ENCODE measurements at places on chromosomes 4 and X.

- DNase-seq = no peak
Measured at GRCh38 chrX:9301836-9302235, 163.0 kb upstream of the TBL1X start.

DNA sequence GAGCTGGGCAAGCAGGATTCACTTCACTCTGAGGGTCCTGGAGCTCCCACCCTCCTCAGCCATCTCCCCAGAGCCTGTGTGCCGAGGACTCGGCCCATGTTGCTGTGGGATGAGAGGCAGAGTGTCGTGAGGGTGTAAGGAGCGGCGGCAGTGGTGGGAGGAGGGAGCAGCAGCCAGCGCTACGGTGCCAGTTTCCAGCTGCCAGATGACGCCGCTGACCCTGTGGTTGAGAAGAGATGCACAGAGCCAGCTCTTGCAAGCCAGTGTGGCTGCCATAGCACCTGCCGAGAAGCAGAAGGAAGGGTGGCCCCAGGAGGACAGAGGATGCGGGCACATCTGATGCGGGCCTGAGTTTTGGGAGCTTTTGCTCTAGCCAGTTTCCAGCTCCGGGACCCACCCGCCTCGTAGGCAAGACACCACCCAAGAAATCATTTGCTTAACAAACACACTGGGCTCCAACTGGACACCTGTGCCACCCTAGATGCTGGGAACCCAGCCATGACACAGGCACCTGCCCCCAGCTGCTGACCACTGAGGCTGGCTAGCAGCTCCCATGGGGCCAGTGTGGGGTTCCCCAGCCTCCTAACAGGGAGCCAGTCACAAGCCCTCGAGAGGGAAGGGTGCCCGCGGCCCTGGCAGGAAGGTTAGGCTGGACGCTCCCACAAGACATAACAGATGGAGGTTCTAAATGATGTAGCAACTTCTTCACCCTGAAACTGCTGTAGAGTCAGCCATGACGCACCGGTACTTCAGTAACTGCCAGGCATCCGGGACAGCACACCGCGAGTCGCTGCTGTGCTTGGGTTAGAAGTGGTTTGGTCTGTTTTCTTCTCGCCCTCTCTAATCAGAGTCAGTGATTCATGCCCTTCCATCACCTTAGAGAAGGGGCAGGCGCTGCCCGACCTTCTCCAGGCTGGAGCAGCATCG lies 8.9 kb downstream of the MSANTD1 start:
- DNase-seq = no peak

DNA sequence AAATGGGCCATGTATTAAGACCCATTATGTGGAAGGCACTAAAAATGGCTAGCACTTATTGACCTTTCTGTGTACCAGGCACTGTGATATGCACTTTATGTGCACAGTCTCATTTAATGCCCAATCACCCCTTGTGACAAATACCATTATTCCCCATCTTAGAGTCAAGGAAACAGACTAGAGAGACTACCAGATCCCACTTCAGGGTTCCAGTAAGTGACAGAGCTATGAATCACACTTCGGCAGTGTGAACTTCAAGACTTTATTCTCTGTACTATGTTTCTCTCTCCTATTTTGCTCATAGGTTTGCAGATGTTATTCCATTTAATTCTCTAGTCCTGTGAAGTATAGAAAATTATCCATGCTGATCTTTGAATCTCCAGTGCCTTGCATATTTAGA lies 107.0 kb downstream of the NFKB1 start:
- no peak for DNase-seq

- DNase-seq = no peak
Measured at GRCh38 chrX:149871940-149872339, 9.0 kb upstream of the MAGEA8 start.

GRCh38 chrX:19670321-19670750 lies 155.0 kb upstream of the MAP3K15 start:
- DNase-seq = no peak

DNA sequence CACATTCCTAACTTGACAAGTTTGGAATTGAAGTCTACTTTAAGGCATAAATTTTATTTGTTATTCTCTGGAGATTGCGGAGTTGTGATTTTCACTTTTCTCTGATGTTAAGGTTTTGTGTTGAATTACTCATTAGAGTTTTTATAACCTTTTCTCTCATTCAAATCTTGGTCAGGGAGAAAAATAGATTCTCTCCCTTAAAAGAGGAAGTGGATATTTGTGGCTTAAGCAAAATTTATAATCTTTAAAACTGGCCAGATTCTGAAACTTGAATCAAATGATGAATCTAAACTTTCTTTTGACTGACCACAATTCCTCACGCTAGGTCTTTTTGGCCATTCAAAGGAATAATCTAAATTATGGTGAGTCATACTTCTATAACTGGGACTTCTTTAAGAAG lies 361.4 kb downstream of the TEX13C start:
- no peak for DNase-seq

GRCh38 chr4:185755451-185755850 lies 56.5 kb downstream of the SORBS2 start:
- DNase-seq = no peak

DNA sequence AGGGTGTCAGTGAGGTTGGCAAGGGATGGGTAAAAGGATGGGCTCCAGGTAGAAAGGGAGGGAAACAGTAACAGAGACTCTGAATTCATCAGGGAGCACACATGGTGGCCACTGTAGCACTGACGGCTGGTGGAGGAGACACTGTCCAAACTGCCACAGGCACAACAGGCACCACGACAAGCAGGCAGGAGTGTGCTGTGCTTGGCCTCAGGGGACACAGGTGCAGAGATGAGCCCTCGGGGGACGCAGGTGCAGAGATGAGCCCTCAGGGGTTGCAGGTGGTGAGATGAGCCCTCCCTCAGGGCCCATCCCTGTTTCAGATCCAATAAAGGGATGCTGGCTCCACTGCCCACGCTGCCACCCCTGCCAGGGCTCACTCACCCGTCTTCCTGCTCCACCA lies 7.6 kb downstream of the PDE6B start:
- no peak for DNase-seq

DNA sequence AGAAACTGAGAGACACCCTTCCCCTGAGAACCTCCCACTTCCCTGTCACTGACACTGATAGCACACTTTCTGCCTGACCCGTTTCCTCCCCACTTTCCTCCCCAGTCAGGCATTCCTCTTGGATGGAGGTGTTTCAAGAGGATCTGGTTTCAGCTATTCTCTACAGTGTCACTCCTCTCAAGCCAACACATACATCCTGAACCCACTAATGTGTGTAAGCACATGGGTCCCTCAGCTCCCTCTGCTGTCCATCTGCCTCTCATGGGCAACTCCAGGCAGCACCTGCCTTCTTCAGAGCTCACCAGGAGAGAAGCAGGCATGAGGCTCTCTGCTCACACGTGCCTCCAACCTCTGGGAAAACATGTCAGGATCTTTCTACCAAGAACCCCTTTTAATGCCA lies 207.6 kb downstream of the NAF1 start:
- DNase-seq = no peak

GRCh38 chr4:4339504-4340085 lies 47.3 kb upstream of the NSG1 start:
- DNase-seq = no peak

- no peak for DNase-seq
Measured at GRCh38 chr4:41883988-41884734, 51.1 kb upstream of the TMEM33 start.

GRCh38 chrX:17425551-17425950 lies 50.6 kb downstream of the NHS start:
- DNase-seq = no peak
